ENCODE measurements at places on chromosomes 16 and 17. TPM values are rescaled to one million over a fixed set of nuclear protein-coding genes. Genes with fewer than 3 reads are reported as not detected.

Gene SLC35G6
- not detected for total RNA-seq

Gene SLC6A2
- total RNA-seq = not detected

- no peaks in the 10 kb centered on the region for H3K4me1 ChIP-seq
- H3K4me3 ChIP-seq = no peak overlapping the region
- no peaks in the 10 kb centered on the region for H3K36me3 ChIP-seq
- DNase-seq = no peak
These were observed 272.8 kb upstream of the KCNJ16 start for GRCh38 chr17:69802045-69802740.

Gene CTRB2
- total RNA-seq = not detected

GRCh38 chr17:78820841-78821240 is 19.8 kb downstream of the USP36 start:
- no peak overlapping the region for H3K4me3 ChIP-seq
- H3K27ac ChIP-seq = no peak overlapping the region
- peaks cover 67% of the 10 kb centered on the region for H3K36me3 ChIP-seq

Gene NKIRAS2
- 38.0 TPM for total RNA-seq

DNA sequence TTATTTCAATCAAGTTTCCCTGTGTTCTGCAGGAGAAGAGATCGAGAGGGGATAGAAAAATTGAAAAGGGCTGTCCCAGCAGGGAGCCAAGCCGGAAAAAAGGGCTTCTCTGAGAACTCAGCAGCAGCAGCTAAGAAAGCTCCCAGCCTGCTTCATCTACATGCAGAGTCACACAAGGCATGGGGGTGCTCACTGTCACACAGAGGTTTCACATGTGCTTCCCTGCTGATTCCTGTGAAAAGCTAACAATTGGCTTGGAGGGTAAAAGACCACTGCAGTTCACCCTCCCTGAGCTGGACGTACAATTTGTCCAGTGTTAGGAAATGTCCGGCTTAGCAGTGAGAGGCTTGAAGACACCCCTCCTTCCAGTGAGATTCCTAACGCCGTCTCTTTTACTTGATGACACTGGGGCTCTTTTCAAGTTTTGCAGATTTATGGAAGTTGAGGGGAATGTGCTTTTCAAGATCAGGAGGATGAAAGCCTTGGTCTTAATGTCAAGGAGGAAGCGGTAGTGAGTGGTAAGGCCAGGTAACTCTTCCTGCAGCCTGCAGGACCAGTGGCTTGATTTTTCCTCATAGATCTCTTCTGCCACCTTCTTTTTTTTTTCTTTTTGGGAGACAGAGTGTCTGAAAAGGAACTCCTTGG is 85.6 kb downstream of the WNT3 start:
- H3K27me3 ChIP-seq = no peaks in the 10 kb centered on the region
- DNase-seq = no peak
- peaks cover 5% of the 10 kb centered on the region for H3K36me3 ChIP-seq
- H3K4me3 ChIP-seq = no peak overlapping the region
- peaks cover 17% of the 10 kb centered on the region for H3K4me1 ChIP-seq
- H3K27ac ChIP-seq = no peak overlapping the region

DNA sequence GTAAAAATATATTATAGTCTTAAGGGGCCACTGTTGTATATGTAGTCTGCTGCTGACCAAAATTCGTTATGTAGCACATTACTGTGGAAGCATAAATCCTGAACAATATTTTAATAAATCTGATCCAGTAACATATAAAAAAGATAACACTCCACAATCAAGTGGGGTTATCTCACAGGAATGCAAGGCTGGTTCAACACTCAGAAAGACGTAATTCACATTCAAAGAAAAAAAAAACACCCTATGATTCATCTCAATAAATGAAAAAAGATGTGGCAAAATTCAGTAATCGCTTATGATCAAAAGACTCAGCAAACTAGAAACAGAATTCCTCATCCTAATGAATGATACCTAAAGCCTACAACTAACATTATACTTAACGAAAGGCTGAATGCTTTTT is 47.8 kb downstream of the CREBBP start:
- H3K4me3 ChIP-seq = no peak overlapping the region
- H3K36me3 ChIP-seq = peaks cover 6% of the 10 kb centered on the region
- H3K27ac ChIP-seq = no peak overlapping the region
- H3K27me3 ChIP-seq = no peaks in the 10 kb centered on the region

GRCh38 chr17:28758411-28759121 is 14.8 kb downstream of the TRAF4 start:
- H3K4me3 ChIP-seq = no peak overlapping the region
- peaks cover 37% of the 10 kb centered on the region for H3K36me3 ChIP-seq
- H3K4me1 ChIP-seq = peaks cover 9% of the 10 kb centered on the region
- no peaks in the 10 kb centered on the region for H3K27me3 ChIP-seq
